ENCODE measurements at places on chromosomes 12 and 14.

- no peaks in the 10 kb centered on the region for H3K36me3 ChIP-seq
- DNase-seq: no peak
- no peaks in the 10 kb centered on the region for H3K4me1 ChIP-seq
Measured at GRCh38 chr14:104361101-104361591, 218.4 kb upstream of the C14orf180 start.

GRCh38 chr12:51749206-51749985, 99.1 kb downstream of the FIGNL2 start:
- no peak overlapping the region for H3K4me3 ChIP-seq
- DNase-seq: no peak
- H3K27ac ChIP-seq: no peak overlapping the region
- H3K36me3 ChIP-seq: peaks cover 3% of the 10 kb centered on the region

DNA sequence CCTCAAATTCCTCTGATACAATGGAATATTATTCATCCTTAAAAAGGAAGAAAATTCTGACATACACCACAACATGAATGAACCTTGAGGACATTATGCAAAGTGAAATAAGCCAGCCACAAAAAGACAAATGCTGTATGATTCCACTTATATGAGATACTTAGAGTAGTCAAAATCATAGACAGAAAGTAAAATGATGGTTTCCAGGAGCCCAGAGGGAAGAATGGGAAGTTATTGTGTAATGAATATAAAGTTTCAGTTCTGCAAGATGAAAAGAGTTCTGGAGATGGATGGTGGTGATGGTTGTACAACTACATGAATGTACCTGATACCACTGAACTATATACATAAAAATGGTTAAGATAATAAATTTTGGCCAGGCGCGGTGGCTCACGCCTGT, 18.3 kb downstream of the VWF start:
- no peak overlapping the region for H3K4me3 ChIP-seq
- no peak for DNase-seq
- peaks cover 26% of the 10 kb centered on the region for H3K36me3 ChIP-seq
- peak overlapping the region; percentile 6 for H3K27ac ChIP-seq
- H3K4me1 ChIP-seq: peaks cover 49% of the 10 kb centered on the region
- no peaks in the 10 kb centered on the region for H3K27me3 ChIP-seq

DNA sequence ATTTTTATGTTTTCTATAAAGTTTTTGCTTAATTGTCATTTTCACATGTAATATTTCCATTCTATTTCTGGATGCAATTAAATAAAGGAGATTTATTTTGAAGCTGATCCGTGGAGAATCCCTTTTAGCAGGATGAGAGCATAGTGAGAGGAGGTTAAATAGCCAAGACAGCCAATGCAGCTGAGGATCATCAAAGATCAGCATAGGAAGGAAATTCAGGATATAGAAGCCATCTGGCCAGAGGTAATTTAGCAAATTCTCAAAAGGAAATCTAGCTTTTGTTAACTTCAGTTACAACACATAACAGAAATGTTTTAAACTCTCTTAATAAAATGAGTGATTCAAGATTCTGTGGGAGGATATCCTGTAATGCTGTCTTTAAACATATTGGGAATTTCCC, 122.8 kb upstream of the PDE3A start:
- H3K27ac ChIP-seq: no peak overlapping the region
- no peak overlapping the region for H3K4me3 ChIP-seq
- no peaks in the 10 kb centered on the region for H3K36me3 ChIP-seq
- H3K27me3 ChIP-seq: no peaks in the 10 kb centered on the region
- DNase-seq: peak; percentile 28
- no peaks in the 10 kb centered on the region for H3K4me1 ChIP-seq

GRCh38 chr12:116153983-116154382, 123.5 kb downstream of the MED13L start:
- H3K4me1 ChIP-seq: peaks cover 16% of the 10 kb centered on the region
- H3K36me3 ChIP-seq: no peaks in the 10 kb centered on the region
- no peaks in the 10 kb centered on the region for H3K27me3 ChIP-seq
- DNase-seq: no peak
- no peak overlapping the region for H3K27ac ChIP-seq
- H3K4me3 ChIP-seq: no peak overlapping the region

DNA sequence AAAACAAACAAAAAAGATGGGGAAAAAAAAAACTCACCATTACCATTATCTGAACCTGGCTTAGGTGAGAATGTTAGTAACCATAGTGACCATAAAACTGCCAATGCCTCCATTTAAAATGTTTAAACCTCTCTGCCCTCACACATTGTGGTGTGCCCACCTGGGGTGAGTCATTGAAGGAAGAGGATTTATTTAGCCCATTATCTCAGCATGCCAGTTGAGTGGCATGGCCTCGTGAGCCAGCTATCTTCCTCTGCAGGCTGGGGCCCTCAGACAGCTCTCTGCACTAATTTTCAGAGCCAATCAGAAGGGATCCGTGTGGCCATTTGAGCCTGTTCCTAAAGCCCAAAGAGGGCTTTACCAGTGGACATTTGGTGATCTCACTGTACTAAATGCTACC, 81.8 kb upstream of the CCDC198 start:
- no peak overlapping the region for H3K4me3 ChIP-seq
- H3K27me3 ChIP-seq: no peaks in the 10 kb centered on the region
- H3K4me1 ChIP-seq: no peaks in the 10 kb centered on the region
- no peak overlapping the region for H3K27ac ChIP-seq
- H3K36me3 ChIP-seq: no peaks in the 10 kb centered on the region

DNA sequence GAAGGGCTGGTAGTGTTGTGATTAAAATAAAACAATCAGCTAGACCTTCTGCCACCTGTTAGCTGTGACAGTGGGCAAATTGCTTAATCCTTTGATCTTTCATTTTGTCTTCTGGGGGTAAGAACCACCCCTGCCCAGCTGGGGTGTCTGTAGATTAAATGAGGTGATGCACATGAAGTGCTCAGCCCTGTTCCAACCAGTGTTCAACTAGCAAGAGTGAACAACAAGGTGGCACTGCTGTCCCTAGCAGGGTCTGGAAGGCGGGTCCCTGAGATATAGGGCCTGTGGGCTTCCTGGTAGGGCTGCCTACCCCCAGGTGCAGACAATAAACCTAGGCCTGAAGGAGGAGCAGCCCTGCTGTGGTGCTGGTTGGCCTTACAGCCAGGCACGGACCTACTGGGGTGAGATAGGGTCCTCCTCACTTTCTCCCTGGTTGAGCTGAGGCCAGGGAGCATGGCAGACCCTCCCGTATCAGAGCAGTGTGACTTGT, 60.6 kb downstream of the ARL6IP4 start:
- DNase-seq: no peak
- no peak overlapping the region for H3K27ac ChIP-seq

GRCh38 chr14:33455654-33456345, 495.1 kb downstream of the EGLN3 start:
- no peak overlapping the region for H3K27ac ChIP-seq
- no peak overlapping the region for H3K4me3 ChIP-seq
- H3K36me3 ChIP-seq: no peaks in the 10 kb centered on the region
- no peaks in the 10 kb centered on the region for H3K4me1 ChIP-seq
- DNase-seq: no peak

DNA sequence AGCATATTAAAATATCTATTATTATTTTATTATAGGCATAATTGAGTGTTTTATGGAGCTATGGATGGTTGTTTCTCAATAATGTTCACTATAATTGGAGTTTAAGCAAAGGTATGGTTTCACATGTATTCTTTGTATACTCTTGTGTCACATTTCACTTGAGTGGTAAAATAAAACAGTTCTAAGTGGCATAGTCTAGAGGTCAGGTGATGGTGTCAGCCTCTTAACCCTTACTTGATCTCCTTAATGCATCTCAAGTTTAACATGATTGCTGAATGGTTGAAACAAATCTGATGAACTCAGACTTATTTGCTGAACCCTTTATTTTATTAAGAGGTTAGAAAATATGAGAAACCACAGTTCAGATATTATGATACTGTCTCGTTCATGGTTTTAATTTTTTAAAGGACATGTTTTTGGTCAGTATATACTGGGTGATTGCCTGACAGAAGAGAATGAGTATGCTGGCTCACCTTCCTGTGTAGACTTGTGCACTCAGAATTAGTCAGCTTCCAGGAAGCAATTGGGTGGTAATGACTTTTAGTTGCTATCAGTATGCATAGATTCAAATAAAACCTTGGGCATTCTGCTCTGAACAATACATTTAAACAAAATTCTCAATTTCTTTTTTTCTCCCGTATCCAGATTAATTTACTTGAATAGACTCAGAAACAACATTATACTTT, 464.6 kb downstream of the PCNX1 start:
- peaks cover 19% of the 10 kb centered on the region for H3K4me1 ChIP-seq
- H3K36me3 ChIP-seq: no peaks in the 10 kb centered on the region
- no peaks in the 10 kb centered on the region for H3K27me3 ChIP-seq

GRCh38 chr14:104091061-104091926, 5.8 kb downstream of the ASPG start:
- H3K27ac ChIP-seq: no peak overlapping the region
- no peak overlapping the region for H3K4me3 ChIP-seq
- H3K4me1 ChIP-seq: no peaks in the 10 kb centered on the region
- H3K36me3 ChIP-seq: no peaks in the 10 kb centered on the region

GRCh38 chr14:61696753-61697318, 1.5 kb downstream of the HIF1A start:
- H3K27me3 ChIP-seq: no peaks in the 10 kb centered on the region
- DNase-seq: peak; percentile 39
- peaks cover 37% of the 10 kb centered on the region for H3K4me1 ChIP-seq
- H3K27ac ChIP-seq: peak overlapping the region; percentile 84
- peak overlapping the region; percentile 88 for H3K4me3 ChIP-seq

DNA sequence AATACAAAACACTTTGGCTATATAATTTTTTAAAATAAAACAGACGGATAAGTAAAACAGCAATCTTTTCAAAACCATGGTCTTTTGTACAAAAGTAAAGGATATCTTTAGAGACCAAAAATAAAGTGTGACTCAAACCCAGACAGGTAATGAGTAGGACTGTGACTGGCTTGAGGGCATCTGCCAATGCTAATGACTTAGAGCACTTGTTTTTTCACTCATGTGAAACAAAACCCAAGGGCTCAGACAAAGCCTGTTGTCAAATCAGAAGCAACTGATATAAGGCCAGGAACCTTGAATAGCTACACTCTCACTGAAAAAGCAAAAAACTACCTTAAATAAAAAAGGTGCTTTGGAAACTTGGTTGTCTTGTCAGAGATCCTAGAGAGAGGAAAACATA, 357.4 kb downstream of the TMEM117 start:
- H3K27ac ChIP-seq: no peak overlapping the region
- no peaks in the 10 kb centered on the region for H3K36me3 ChIP-seq
- DNase-seq: no peak
- no peaks in the 10 kb centered on the region for H3K27me3 ChIP-seq
- no peaks in the 10 kb centered on the region for H3K4me1 ChIP-seq

- H3K4me1 ChIP-seq: peaks cover 7% of the 10 kb centered on the region
- DNase-seq: no peak
- no peak overlapping the region for H3K4me3 ChIP-seq
- H3K27ac ChIP-seq: no peak overlapping the region
- no peaks in the 10 kb centered on the region for H3K27me3 ChIP-seq
- no peaks in the 10 kb centered on the region for H3K36me3 ChIP-seq
Measured at GRCh38 chr14:75268633-75269550, 9.7 kb upstream of the FOS start.

GRCh38 chr14:75486318-75486717, 36.0 kb upstream of the BATF start:
- H3K27ac ChIP-seq: no peak overlapping the region
- peaks cover 10% of the 10 kb centered on the region for H3K27me3 ChIP-seq
- no peak overlapping the region for H3K4me3 ChIP-seq
- no peaks in the 10 kb centered on the region for H3K36me3 ChIP-seq
- no peaks in the 10 kb centered on the region for H3K4me1 ChIP-seq
- DNase-seq: no peak

DNA sequence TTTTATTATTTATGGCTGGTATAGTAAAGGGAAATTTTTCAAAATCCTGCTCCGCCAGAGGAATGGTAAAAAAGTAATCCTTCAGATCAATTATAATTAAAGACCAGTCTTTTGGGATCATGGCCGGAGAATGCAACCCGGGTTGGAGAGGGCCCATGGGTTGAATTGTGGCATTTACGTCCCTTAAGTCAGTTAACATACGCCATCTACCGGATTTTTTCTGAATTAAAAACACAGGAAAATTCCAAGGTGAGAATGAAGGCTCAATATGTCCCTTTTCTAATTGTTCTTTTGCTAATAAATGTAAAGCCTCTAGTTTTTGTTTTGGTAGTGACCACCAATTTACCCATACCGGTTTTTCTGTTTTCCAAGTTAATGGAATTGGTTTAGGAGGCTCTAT, 602.8 kb downstream of the ALG10 start:
- no peak overlapping the region for H3K27ac ChIP-seq
- no peak for DNase-seq
- no peaks in the 10 kb centered on the region for H3K4me1 ChIP-seq
- no peaks in the 10 kb centered on the region for H3K27me3 ChIP-seq
- no peak overlapping the region for H3K4me3 ChIP-seq

DNA sequence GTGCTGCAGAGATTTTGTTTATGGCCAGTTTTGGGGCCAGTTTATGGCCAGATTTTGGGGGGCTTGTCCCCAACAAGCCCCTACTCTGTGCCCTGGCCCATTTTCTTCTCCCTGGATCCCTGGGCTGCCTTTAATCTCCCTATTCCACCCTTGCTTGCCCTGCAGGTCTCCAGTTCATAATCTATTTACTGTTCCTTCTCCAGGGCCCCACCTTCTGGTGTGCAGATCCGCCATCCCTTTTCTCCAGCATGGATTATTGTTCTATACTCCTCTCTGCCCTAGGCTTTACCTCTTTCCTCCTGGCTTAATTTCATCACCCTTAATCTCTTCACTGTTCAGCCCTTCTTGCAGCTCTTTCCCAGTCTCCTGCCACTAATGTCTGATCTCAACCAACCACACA, 26.0 kb upstream of the NUDT4 start:
- H3K36me3 ChIP-seq: no peaks in the 10 kb centered on the region
- H3K27ac ChIP-seq: no peak overlapping the region
- DNase-seq: no peak
- peaks cover 3% of the 10 kb centered on the region for H3K4me1 ChIP-seq
- no peaks in the 10 kb centered on the region for H3K27me3 ChIP-seq

DNA sequence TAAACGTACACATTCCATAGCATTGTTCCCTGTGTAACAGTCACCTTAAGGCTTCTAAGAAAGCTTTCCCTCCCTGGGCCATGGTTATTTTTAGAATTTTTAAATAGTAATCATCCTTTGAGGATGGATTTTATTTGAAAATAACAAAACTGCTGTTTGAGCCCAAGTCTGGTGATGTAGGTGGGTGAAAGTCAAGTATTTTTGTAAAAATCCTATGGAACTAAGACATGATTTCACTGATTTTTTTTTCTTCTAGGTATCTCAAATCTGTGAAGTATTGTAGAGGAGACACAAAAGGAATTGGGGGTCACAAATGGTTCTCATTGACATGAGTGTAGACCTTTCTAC, 1.4 kb downstream of the ISCU start:
- no peak for DNase-seq
- peak overlapping the region; percentile 2 for H3K27ac ChIP-seq
- peaks cover 37% of the 10 kb centered on the region for H3K4me1 ChIP-seq
- no peak overlapping the region for H3K4me3 ChIP-seq

All from endothelial cell of umbilical vein (primary cell).